ENCODE measurements at places on chromosomes 2 and 18.

GRCh38 chr2:126719833-126720351, 63.9 kb downstream of the GYPC start:
- DNase-seq, result no peak

DNA sequence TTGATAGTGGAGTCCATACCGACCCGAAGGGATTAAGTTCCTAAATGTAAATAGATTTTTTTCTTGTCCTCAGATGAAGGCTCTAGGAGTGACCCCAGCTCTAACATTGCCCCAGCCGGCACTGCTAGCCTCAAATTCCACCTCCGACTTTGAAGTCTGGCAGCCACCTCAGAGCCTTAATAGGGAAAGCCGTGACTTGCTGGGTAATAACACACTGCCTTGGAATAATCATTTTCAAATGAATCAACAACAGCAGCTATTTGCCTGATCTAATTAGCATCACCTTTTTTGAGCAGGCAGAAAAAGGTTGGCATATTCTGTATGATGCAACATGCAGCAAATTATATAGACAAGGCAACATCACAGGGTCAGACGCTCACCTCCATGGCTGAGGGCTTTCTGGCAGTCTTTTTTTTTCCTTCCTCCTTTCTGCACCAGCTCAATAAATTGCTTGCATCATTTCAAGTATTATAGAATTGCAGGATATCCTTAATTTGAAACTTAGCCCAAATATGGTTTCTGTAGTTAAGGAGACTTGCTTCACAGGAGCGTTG, 276.5 kb upstream of the ATP5MC3 start:
- DNase-seq, result no peak

GRCh38 chr2:204706939-204707338, 161.7 kb downstream of the PARD3B start:
- no peak for DNase-seq

DNA sequence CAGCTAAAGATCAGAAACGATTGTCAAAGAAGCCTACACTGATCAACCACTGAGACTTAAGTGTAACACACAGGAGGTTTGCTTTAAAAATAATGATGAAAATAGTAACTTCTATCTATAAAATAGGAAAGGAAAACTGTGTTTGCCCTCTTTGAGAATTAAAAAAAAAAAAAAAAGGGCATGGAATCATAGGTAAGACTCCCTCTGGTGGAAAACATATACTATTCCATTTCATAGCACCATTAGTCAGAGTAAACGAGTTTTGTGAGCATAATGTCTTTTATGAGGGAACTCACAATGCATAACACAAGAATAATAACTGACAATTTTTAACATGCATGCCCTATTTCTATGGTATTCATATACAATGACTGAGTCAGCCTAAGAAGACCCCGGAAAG, 36.3 kb downstream of the SLC35F5 start:
- DNase-seq, result no peak

DNA sequence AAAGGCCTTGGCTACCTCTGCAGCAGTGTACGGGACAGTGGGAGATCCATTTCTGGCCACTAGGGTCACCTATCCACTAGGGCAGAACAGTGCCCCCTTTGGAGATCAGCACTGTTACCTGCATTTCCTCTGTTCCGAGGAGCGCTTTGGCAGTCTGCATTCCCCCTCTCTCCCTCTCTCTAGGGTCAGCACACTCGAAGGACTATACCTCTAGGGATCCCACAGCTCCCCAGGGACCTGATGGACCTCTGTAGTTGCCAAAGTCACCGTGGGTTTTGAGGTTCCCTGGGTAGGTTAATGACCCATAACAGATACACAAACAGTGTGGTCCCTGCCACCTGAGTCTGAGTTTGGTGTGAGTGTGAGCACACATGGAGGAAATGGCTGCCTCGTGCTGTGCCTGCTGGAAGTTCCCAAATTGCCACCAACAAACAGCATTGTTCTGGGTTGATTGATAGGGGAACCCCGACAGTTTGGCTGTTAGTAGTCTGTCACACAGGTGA, 99.8 kb upstream of the VWC2L start:
- DNase-seq, result no peak

GRCh38 chr2:65025453-65026123, 30.6 kb upstream of the CEP68 start:
- no peak for DNase-seq

DNA sequence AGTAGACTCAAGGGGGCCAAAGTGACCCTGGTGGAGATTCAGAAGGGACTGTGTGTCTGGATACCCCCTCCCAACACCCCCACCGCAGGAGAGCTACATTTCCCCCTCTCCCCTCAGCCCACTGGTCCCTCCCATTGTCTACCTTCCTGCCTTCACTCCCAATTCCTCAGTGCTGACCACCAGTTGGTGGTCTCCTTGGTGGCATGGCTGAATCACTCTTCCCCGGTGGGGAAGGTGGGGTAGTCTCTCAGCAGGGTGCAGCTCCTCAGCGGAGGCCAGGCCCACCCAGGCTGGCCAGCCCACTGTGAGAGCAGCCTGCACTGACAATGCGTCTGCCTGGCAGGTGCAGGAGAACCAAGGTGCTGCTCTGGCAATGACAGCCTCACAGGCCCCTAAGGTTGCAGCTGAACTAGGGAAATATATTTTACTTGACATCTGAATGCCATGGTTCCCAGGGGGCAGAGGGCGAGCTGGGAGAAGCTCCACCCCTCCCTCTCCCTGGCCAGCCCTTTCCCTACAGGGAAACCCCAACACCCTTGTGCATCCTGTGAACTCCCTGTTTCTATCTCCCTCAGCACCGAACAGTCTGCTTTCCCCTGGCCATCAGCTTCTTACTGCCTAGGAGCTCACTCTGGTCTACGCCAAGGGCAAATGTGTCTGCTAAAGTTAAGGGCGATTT, 62.6 kb upstream of the PAX8 start:
- DNase-seq, result no peak

GRCh38 chr2:86213056-86213455, 13.8 kb downstream of the MRPL35 start:
- no peak for DNase-seq

GRCh38 chr2:2650608-2651375, 319.7 kb upstream of the MYT1L start:
- DNase-seq, result no peak

DNA sequence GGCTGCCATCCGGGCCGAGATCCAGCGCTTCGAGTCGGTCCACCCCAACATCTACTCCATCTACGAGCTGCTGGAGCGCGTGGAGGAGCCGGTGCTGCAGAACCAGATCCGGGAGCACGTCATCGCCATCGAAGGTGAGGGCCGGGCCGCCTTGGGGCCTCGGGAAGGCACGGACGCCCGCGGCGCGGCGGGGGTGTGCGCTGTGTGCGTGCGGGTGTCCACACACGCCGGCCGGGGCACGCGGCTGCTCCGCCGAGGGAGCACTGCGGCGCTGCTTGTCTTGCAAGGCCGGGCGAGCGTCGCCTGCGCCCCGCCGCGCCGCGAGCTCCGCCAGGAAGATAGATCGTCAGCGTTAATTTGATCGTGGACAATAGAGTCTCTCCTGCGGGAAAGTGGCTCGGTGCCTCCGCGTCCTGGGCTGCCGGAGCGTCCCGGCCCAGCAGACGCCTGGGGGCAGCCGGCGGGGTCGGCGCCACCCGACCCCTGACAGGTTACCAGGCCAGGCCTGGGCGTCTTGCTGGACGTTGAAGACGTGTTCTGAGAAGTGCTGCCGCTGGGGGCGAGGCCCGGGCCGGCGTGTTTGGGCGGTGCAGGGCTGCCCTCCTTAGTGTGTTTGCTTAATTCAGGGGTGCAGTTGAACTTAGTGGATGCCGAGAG, 1.0 kb downstream of the AGAP1 start:
- DNase-seq, result no peak

- no peak for DNase-seq
Observed at GRCh38 chr2:54387059-54387991, 68.8 kb upstream of the SPTBN1 start.

- DNase-seq, result no peak
Observed at GRCh38 chr2:168212866-168213265, 34.5 kb downstream of the STK39 start.

DNA sequence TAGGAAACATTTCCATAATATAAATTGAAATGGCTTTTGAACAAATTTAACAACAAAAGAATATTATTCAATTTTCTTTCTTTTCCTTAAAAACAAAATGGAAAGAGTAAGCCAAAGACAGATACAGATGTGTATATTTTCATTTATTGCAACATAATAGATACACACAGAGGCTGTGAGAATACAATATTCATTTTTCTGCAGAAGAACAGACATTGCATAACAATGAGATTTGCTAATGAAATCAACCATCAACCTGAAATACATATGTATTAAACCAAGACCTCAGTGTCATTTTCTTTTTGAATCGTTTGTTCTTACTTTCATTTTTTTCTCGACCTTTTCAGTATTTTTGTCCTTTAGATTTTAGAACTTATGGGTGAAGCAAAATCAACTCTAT, 95.1 kb downstream of the BAZ2B start:
- DNase-seq, result no peak

DNA sequence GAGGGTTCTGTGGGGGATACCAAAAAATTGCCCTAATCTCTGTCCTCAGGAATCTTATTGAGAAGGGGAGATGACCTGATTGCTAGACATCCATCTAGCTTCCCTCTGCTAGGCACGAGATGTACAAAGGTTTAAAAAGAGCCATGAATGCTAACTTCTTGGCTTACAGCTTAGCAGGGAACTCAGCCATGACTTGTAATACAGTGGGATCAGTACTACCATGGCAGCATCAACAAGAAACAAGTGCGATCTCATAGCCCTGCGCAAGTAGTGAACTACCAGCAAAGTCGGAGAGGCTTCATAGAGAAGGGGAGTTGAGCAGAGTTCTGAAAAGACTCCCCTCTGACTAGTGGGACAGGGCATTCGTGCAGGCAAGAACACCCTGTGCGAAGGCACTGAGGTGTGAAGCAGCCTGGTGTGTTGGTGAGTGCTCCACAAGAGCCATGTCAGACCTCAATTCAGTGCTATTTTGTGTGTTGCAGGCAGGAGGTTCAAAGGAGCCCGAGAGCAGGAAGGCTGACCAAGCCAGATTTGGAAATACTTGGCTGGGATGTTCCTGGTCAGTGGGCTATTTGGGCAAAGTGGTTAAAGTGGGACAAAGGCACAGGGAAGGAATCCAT, 130.0 kb downstream of the FMNL2 start:
- DNase-seq, result no peak

GRCh38 chr2:55013936-55014335, 36.3 kb downstream of the RTN4 start:
- DNase-seq, result no peak

DNA sequence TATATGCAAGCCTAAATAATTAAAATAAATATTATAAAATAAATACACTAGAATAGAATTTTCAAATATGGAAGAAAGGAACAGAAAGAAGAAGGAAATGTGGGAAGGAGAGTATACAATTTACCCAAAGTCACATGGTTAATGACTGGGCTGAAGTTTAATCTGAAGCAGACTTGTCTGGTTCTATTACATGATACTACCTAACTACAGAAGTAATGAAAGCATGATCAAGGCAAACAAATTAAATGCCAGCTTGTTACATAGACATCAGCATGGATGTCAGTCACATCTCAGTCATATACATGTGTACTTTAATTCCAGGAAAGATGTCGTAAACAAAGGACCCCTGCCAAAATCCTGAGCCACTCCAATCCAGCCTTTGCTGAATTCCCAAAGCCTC, 1060.8 kb downstream of the CNTNAP5 start:
- DNase-seq, result no peak

Data from stimulated activated CD8-positive, alpha-beta memory T cell treated with anti-CD3 and anti-CD28 coated beads, Interleukin-4, amount 100 ng/mL, for 48 hours (primary cell).